T-cell (primary cell): ENCODE measurements at places on chromosomes 1 and 21.
A peak's percentile ranks its signal among the peaks of the same experiment; 100 is the strongest.

DNA sequence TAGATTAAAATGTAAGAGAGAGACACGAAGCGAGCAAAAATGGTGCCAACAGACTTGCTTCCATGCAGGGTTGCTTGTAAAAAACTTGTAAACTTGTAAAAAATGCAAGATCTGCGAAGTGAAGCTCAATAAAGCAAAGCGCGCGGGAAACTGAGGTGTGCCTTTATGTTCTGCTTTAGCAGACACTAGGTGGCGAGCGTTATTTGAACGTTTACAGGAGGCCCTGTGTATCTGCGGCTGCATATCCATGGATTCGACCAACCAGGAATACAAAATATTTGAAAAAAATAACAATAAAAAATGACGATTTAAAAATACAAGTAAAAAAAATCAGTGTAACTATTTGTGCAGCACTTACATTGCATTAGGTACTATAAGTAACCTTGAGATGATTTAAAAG, 1.5 kb downstream of the UBE2G2 start:
- DNase-seq = no peak

DNA sequence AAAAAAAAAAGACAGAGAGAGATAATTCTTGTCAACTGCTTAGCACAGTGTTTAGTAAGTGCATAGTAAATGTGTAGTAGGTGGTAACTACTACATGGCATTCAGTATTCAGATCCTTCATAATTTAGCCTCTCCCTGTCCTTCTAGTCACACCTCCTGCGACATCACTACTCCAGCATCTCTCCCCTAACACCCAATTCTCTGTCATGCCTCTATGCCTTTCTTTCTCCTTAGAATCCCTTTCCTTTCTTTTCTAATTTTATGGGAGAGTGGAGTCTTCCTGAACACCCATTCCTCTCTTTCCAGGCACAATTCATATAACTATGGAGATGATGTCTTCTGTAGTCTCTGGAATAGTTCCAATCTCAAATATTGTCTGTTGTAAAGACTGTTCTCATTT, 3.9 kb upstream of the VPS72 start:
- DNase-seq = no peak

DNA sequence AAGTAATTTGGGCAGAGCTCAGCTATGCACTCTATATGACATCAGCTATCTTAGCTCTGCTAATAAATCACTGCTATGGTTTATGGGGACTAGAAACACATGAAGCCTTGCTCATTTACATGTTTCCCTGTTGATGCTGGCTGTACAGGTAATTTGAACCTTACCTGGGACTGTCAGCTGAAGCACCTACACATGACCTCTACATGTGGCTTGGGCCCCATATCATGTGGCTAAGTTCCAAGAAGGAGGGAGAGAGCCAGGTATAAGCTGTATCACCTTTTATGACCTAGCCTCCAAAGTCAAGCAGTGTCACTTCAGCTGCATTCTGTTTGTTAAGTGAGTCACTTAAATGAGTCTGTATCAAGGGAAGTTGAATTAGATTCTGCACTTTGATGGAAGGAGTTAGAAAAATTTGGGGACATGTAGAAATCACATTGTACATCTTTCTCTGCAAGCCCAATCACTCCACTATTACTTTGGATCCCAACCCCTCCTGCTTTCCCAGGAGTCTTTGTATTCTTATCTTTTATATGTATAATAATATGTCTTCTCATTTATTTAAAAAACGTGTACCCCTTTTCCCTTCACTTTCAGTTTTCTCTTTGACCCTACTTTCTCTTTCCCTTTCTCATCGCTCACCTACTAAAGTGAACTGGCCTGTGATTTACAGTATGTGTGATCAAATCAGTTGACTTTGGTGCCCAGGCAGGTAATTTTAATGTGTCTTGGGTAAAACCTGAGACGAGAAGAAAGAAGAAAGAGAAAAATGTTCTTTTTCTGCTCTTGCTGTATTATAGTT, 53.4 kb upstream of the PRKACB start:
- no peak for DNase-seq

DNA sequence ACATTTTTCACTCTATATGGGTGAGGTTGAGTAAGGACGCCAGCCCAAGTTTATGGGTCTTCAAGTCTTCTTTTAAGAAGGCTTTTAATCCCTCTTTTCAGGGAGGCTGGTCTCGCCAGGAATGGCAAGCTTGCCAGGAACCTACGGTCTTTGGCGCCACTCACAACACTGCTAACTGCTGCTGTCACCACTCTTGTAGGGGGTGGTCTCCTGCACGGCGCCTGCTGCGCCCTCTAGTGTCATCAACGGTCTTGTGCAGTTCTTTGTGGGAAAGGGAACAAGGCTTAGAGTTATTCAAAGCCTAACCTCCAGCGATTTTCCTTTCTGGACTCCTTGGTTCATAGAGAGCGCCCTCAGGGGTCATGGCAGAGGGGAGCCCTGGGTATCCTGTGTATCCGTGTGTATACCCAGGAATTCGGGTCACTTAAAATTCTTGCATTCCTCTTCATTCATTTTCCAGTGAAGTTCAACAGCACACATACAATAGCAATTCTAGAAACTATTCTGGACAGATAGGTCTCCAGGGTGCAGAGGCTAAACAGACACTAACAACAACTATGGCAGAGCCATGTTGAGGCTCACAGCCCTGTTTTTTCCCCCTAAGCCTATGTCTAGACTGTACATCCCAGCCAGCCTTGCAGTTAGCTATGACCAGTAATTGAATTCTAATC, 392.8 kb upstream of the CAMK1G start:
- no peak for DNase-seq

DNA sequence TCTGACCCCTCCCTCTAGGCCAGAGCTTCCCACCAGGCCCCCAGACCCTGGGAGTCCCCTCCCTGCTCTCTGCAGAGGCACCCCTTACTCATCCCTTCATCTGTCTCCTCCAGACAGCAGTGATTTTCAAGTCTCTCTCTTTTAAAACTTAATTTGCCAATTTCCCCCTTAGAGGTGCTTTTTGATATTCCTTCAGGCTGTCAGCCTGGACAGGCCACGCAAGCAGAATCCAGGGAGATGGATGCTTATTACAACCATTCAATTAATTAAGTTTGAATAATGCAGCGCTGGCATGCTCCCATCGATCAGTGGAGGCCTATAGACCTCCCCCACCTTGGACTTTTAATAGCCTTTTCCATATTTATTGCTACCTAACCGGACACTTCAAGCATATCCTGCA, 6.2 kb downstream of the CAMK2N1 start:
- no peak for DNase-seq

DNA sequence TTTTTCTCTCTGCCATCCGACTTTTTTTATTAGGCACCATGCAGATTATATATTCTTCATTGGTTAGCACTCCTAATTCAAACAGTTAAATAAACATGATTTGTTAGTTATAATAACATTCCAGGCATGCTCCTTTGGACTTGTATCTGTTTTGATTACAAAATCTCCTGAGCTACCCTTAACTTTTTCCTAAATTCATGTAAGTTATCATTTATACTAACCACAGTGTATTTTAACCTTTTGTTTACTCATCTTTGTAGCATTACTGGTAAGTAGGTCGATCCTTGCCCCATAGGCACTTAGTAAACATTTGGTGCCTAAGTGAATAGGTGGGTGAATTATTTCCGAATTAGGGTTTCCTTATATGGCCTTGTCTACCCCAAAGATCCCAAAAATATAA, 43.8 kb downstream of the MIER1 start:
- DNase-seq = no peak

DNA sequence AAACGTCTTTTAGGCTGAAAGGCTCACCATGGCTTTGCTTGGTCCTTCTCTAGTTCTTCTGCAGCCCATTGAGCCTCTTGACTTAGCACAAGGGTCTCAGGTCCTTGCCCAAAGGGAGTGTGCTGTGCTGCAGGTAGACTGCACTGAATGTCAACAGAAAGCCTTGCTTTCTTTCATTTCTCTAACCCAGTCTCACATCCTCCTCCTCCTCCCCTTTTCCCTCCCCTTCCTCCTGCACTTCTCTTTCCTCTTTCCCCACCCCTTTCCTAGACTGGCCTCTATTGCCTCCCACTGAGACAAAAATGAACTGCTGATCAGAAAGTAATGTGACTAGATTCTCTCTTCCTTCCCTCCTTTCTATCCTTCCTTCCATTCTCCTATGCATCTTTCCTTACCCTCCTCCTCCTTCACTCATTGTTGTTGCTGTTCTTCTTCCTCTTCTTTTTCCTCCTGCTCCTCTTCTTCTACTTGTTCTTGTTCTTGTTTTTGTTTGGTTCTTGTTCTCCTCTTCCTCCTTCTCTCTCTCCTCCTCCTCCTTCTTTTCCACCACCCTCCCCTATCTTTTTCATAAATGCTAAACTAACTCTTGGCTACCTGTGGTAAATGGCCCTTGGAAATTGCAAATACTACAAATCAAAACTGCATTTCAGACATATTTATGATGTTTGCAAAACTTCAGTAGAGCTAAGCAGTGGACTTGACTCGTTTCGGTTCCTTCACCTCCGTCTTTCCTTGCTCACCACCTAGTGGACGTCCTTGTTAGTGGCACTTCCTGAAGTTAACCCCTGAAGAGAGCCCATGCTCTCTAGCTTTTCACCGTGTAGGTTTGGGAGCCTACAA, at the start of gene SELL:
SELL (minus strand) TSS at position 152 of the 840 bp plus-strand sequence; CDS start at position 30, 122 bp downstream.
- DNase-seq = peak; percentile 77

- no peak for DNase-seq
Measured at GRCh38 chr1:46576596-46576995, 25.1 kb upstream of the KNCN start.

DNA sequence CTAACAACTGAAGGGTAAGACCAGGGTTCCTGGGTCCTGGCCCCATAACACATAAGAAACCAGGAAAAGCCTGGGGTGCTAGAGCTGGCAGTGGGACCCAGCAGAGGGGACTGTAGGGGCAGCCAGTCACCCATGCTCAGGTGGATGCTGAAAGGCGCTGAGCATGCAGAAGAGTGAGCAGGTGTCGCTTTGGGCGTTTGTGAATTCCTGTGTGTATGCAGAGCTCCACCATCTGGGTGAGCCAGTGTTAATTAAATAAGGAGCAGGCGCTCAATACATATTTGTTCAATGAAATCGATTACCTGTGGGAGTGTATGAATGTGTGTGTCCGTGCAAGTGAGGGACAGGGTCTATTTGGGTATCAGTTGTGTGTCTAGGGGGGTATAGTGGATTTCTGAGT, 499 bp downstream of the C1QA start:
- DNase-seq = no peak

- no peak for DNase-seq
Measured at GRCh38 chr1:108106775-108107174, 93.4 kb downstream of the SLC25A24 start.

DNA sequence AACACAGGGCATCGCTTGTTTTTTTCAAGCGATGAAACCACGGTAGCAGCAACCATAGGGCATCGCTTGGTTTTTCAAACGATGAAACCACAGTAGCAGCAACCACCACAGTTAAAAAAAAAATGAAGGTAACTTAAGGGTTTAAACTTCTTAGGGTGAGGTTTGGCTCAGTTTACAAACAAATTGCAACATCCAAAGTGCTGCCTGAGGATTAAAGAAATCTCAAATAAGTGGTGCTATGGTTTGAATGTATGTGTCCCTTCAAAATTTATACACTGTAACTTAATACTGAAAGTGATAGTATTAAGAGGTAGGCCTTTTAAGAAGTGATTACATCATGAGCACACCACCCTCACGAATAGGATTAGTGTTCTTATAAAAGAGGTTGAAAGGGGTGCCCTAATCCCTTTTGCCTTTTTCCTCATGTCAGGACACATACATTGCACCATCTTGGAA, 6.4 kb upstream of the GBP5 start:
- DNase-seq = no peak

GRCh38 chr1:114352797-114353196, 158.2 kb downstream of the TRIM33 start:
- DNase-seq = no peak

- DNase-seq = no peak
Measured at GRCh38 chr1:214579183-214579582, 23.8 kb upstream of the CENPF start.

- DNase-seq = no peak
Measured at GRCh38 chr1:94660258-94660657, 118.7 kb upstream of the F3 start.

DNA sequence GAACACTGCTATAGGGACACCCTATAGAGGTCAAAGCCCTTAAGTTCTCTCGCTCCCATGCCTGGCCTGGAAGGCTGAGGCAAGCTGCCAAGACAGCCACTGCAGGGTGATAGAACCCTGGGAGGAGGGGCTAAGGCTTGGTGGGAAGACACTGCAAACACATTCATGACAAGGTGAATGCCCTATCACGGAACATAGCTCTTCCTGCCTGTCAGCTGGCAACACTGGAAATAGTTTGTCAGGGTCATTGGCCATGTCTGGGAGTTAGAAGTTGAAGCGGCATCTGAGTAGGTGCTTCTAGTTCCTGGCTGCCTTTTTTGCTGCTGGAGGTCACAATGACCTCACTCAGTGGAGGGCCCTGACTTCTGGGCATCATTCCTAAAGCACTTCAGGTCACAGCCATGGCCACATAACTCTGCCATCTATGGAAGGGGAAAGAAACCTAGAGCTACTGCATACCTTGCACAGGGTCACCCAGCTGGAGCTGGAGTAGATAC, 4.2 kb downstream of the FABP3 start:
- DNase-seq = no peak

- no peak for DNase-seq
Measured at GRCh38 chr1:248114890-248115289, 19.9 kb downstream of the OR2L13 start.

- no peak for DNase-seq
Measured at GRCh38 chr1:41285818-41286217, 43.7 kb upstream of the SCMH1 start.

GRCh38 chr1:17101261-17101660, 18.0 kb downstream of the PADI2 start:
- no peak for DNase-seq

DNA sequence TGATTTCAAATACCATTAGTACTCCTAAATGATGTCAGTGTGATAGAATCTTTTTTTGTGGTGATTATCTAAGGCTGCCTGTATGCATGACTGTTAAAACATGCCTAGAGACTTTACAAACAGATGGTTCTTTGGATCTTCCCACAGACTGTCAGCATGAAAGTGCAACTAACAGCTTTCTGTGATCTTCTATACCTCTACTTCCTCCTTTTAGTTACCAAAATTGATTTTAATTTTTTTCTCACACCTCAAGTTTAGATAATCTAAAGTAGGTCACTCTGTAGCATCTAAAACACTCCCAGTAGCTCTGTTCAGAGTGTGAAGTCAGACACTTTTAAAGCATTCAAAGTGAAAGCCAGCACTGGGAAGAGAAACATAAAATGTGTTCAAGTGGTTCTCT, 534.5 kb downstream of the PTPRC start:
- no peak for DNase-seq

DNA sequence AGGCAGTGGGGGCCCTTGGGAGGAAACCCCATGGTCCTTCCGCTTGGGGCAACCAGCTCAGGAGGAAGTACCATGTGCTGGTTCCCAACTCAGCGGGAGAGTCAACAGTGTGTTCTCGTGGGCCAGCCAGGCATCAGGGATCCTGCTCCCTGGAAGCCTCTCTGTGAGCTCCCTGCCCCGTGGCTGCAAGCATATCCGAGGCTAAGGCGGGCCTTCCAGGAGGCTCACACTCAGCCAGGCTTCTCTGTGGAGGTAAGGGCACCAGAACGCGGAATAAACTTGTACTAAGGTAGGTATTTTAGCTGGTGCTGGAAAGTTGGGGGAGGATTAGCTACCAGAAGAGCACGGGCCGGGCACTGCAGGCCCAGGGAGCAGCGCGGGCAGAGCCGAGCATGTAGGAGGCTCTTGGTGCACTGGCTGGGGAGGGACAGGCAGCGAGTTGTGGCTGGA, 74.7 kb upstream of the POU3F1 start:
- DNase-seq = no peak

- no peak for DNase-seq
Measured at GRCh38 chr1:229590119-229590518, 31.6 kb upstream of the ABCB10 start.
